ENCODE measurements at places on chromosomes 7 and 10.

DNA sequence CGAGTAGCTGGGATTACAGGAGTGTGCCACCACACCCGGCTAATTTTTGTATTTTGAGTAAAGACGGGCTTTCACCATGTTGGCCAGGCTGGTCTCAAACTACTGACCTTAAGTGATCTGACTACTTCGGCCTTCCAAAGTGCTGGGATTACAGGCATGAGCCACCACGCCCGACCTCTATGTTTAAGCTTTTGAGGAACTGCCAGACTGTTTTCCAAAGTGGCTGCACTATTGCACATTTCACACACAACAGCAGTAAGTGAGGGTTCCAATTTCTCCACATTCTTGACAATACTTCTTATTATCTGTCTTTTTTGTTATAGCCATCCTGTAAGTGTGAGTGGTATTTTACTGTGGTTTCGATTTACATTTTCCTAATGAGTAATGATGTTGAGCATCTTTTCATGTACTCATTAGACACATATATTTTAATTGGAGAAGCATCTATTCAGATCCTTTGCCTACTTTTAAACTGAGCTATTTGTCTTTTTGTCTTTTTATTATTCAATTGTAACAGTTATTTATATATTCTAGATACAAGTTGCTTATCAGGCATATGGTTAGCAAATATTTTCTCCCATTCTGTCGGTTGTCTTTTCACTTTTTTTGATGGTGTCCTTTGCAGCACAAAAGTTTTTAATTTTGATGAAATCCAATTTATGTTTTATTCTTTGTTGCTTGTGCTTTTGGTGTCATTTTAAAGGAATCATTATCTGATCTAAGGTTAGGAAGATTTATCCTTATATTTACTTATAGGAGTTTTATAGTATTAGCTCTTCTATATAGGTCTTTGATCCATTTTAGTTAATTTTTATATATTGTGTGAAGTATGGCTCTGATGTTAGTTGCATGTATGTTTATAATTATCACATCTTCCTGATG, 12.8 kb upstream of the IRF5 start:
- DNase-seq = no peak

DNA sequence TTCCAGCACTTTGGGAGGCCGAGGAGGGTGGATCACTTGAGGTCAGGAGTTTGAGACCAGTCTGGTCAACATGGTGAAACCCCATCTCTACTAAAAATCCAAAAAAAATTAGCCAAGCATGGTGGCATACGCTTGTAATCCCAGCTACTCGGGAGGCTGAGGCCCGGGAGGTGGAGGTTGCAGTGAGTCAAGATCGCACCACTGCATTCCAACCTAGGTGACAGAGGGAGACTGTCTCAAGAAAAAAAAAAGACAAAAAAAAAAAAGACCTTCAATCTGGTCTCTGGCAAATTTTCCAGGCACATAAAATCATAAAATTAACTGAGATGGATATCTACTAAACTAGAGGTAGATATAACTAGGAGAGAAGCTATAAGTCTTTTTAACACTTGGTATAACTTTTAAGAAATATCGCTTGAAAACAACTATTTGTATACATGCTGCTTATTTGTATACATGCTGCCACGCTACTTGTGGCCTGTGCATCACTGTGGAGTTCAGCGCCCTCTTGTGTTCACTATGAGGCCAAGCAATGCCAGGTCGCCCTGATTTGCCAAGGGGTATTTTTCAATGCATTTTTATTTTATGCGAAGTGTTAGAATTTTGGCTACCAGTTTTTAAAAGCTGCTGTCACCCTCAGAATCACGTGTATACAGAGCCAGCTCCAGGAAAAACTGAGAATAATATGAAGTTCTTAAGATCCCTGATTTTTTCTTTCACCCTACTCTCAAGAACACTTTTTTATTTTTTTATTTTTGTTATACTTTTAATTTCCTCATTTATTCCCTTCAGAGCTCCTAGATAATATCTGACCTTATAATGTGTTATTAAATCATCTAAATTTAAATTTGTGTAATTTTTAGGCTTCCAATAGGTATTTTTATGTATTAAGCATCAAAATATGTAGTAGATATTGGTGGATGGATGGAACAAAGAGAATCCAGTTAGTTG, 26.7 kb downstream of the CYCS start:
- peak; percentile 84 for DNase-seq

GRCh38 chr7:152341039-152341913, 94.5 kb downstream of the KMT2C start:
- peak; percentile 59 for DNase-seq

- DNase-seq = peak; percentile 80
Measured at GRCh38 chr7:604001-604883, 84.6 kb upstream of the PDGFA start.

- DNase-seq = no peak
Measured at GRCh38 chr10:85477979-85478378, 888.6 kb downstream of the GRID1 start.

- no peak for DNase-seq
Measured at GRCh38 chr10:105598207-105598606, 957.1 kb downstream of the SORCS3 start.

GRCh38 chr10:96230527-96230926, 40.8 kb downstream of the BLNK start:
- DNase-seq = no peak

DNA sequence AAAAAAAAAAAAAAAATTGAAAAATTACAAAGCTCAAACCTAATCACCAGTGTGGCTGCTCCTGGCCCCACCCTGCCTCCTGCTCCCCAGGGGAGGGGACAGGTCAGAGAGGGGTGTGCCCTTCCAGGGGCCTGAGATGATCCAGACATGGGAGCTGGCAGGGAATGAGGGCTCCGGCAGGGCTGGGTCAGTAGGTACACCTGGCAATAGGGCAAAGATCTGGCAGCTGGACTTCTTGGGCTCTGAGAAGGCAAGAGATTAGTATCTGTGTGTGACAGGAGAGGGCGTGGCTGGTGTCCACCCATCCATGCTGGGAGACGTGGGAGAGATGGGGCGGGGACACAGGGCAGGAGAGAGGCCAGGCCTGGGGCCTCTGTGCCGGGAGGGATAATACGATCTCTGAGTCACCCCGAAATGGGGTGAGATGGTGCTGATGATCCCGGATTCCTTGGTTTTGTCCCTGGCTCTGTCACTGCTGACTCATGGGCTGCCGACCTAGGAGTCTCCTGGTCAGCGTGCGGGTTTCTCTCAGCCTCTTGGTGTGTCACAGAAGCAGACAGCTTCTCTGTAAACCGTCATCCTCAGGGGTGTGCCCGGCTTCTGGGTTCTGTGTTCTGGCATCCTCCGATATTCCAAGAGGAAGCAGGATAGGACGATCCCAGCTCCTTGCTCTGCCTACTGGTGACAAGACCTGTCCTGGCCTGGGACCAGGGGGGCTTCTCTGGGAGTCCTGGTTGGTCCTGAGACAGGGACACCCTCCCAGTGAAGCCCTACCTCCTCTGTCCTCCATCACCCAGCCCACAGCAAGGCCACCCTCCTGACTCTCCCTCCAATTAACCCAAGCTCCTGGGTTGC, 8.2 kb upstream of the CLDN4 start:
- DNase-seq = no peak

- DNase-seq = no peak
Measured at GRCh38 chr7:36283181-36283580, 106.5 kb upstream of the ANLN start.

DNA sequence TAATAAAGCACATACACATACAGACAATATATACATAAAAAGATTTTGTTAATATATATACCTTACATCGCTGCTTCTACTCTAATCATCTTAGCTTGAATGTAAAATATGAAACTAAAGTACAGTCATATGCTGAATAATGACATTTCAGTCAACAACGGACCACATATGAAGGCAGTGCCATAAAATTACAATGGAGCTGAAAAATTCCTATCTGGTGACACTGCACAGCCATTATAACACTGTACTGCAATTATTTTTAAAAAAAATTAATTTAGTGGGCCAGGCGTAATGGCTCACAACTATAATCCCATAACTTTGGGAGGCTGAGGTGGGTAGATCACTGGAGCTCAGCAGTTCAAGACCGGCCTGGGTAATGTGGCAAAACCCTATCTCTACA, 122.3 kb downstream of the JMJD1C start:
- DNase-seq = no peak

DNA sequence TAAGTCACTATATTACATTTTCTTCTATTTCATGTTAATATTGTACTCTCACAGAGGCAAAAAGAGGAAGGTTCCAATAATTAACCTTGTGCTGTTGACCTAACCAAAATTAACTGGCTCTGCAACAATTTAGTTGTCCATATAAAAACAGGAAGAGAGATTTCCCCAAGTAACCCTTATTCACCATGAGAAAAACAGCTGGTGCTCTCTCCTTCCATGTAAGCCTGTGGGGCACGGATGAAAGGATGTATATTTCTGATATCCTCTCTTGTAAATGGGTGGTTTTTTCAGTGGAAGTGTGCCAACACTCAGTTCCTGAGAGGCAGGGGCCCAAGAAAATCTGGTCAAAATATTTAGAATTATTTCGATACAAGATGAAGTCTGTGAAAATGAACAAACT, 358.1 kb downstream of the CRPPA start:
- peak; percentile 10 for DNase-seq

DNA sequence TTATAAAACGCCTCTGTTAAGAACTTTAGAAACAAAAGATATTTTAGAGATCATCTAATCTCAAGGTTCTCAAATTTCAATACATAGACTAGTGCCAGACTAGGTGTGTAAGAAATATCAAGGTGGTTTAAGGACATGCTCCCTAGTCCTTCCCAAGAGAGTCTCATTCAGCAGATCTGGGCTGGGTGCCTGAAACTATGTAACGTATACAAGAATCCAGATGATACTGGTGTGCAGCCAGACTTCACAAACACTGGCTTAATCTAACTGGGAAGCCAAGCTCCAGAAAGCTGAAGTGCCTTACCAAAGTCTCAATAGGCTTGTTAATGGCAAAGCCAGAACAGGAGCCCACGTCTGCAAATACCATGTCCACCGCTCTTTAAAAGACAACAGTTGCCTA, 105.0 kb upstream of the AMPH start:
- no peak for DNase-seq

GRCh38 chr10:123928427-123928826, 36.8 kb upstream of the CPXM2 start:
- no peak for DNase-seq

- DNase-seq = no peak
Measured at GRCh38 chr10:104233817-104234216, 1.7 kb upstream of the CFAP43 start.

- no peak for DNase-seq
Measured at GRCh38 chr7:19117870-19118608, 603 bp upstream of the TWIST1 start.

DNA sequence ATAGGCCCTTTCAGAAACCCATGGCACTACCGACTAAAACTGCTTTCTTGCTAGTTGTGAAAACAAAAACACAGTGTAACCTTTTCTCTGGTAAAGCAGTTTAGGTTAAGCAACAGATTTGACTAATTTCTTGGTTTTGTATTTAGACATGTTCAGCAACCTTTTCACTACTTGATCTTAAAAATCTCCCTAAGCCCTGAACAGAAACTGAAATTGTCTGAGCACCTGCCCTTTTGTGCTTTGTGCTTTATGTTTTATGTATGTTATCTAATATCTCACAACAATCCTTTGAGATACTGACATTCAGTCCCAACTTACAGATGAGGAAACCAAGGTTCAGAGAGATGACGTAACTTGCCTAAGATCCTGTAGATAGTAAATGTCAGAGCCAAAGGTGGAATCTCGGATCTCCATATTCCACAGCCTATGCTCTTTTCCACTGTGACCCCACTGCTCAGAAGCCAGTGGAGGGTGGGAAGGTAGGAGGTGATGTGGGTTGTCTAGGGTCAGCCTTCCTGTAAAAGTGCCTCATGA, 146.6 kb downstream of the LCOR start:
- DNase-seq = no peak

DNA sequence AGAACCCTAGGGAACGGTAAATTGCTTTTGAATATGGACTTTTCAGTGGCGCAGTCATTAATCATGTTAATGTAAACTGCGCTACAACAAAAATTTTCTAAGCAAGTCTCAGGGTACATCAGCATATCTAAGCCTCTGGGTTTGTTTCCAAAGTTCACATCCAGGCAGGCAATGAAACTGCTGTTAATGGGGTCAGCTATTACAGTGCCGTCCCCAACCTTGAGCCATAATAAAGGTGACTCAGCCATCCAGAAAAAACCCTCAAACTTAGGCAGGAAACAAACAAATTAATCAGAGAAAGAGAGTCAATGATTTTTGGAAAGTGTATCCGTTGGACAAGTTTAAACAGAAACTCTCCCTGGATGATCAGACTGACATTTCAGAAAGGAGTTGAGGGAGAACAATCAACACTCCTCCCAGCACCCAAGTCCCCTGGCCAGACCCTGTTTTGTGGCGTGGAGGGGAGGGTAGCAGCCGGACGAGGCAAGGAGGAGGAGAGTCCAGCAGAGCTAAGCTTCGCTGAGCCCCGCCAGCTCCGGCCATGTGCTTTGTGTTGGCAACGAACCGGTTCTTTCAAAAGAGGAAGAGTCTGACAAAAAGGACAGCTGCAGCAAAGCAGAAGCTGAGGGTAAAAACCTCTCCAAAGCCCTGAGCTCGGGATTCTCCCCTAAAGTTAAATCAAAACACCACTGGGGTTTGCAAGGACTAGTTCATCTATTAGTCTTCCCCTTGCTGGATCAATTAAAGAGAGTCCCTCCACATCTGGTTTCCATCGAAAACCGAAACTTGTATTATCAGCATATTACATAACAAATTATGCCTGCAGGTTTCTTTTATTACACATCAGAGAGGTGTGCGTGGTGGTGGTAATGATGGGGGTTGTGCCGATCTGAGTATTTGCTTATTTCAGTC, 3.6 kb downstream of the FAM53B start:
- DNase-seq = peak; percentile 88

- no peak for DNase-seq
Measured at GRCh38 chr10:9289811-9290210, 1235.3 kb downstream of the GATA3 start.

- no peak for DNase-seq
Measured at GRCh38 chr7:55521917-55522902, 50.1 kb downstream of the VOPP1 start.

- no peak for DNase-seq
Measured at GRCh38 chr7:34672430-34672829, 14.4 kb downstream of the NPSR1 start.

DNA sequence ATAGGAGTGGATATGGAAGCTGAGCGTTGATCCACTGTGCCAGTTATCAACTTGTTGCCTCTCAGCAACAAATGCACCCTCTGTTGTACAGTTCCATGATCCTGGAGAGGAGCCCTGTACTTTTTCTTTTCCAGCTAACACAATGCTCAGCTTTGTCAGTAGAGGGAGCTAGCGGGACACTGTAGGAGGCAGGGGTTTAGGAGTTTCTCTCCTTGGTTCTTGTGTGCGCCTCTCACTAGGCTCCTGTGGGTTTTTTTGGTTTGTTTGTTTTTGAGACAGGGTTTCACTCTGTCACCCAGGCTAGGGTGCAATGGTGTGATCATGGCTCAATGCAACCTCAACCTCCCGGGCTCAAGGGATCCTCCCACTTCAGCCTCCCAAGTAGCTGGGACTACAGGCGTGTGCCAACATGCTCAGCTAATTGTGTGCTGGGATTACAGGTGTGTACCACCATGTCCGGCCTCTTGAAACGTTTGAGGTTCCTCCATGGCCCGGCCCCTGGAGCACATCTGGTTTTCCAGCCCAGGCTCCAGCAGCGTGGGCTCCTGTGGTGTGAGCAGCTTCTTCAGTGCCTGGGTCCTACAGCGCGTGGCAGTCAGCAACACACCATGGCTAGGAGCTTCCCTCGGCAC, 12.0 kb upstream of the MARVELD1 start:
- peak; percentile 99 for DNase-seq

All from Kasumi-1 (cell line).